ENCODE measurements at places on chromosomes 11 and 22.
A peak's percentile ranks its signal among the peaks of the same experiment; 100 is the strongest.

DNA sequence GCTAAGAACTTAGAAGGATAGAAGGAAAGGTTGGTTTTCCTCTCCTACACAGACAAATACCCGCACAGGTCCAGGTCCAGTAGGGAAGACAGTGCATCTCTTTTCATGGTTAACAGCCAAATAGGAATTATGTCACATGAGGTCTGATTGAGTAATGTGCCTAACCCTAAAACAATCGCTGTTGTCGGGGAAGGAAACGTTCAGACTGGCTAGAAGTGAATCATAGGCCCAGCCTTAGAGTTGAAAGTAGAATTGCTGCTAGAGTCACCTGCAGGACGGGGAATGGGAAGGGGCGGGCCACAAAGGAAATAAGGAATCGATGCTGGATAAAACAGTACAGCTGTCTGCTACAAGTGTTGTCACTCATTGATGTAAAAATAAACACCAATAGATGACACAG lies 12.4 kb upstream of the HTATIP2 start:
- no peak for DNase-seq

DNA sequence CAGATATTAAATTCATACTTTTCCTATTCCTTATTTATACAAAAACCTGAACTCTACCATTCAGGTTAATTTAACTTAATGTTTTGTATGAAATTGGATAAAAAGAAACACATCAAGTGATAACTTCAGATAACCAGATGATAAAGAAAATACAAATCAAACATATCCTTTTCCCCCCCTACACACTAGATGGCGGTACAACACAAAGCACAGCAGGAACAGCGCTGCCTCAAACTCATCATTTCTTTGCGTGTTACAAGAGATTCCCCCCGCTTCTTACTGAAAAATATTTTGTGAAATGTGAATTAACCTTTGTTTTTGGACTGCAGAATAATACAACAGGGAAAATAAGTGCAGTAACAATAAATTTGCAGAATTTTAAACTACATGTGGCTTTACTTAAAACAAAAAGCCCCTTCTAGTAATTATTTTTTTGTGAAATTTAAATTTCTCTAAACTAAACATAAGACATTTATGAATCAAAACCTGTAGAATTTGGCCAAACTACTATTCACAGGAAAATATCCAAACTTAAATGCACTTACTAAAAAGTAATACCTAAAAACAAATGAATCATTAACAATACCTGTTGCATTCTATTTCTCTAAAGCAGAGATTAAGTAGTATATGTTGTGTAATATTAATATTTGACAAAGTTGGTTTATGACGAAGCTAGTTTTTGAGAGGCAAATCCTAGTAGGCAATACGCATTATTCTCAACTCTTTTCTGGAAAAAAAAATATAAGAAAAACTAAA lies 74.4 kb downstream of the ARHGAP32 start:
- peak; percentile 11 for DNase-seq

DNA sequence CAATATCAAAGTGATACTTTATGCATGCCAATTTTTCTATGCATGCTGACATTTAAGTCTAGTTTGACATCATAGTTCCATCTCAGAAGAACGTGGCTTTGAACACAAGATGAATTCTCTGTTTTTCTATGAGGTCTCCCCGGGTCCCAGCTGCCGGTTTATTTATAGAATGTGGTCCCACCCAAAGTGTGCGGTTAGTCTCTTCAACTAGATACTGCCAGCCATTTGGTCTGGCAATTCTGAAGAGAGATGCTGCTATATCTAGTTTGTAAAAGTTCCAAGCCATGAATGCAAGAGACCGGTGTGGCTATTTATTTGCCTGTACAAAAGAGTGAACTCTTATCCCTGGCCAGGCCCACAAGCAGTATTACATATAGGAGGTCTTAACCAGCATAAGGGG lies 9.2 kb downstream of the OR5A2 start:
- no peak for DNase-seq

DNA sequence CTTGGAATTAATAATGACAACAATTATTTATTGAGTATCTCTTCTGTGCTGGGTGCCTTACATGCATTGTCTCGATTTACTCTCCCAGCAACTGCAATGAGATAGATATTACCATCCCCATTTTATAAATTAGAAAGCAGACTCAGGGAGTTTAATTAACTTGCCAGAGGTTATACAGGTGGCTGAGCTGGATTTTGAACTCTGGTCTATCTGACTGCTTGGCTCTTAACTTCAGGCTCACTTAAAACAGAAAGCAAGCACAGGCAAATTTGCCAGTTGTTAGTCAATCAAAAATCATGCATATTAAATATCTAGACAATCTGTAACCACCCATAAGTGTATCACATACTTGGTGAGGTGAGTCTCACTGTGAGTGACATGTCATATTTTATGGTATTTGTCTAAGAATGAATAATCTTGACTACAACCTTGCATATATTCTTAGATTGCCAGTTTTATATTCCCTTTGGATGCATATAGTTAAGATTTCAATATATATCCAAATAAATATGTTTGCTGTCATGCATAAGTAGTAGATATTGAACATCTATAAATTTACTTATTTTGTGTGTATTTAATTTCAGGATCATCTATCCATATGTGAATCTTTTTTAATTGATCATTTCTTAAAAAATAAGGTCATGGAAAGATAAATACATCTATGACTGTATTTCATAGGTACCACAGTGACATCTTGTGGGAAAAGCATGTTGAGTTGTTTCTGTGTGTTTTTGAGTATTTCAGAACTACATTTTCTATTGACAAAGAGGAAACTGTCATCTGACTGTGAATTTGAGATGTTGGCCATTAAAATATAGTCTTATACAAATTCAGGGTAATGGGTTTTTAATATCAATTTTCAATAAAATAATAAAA lies 112.0 kb upstream of the ARHGAP42 start:
- DNase-seq: no peak

- no peak for DNase-seq
Measured at GRCh38 chr11:77126156-77126775, 1.8 kb upstream of the MYO7A start.

- DNase-seq: no peak
Measured at GRCh38 chr11:123822599-123822998, 16.4 kb upstream of the OR6M1 start.

GRCh38 chr22:19870153-19871022 lies 15.7 kb upstream of the GNB1L start:
- DNase-seq: no peak

GRCh38 chr11:17983569-17983968 lies 29.3 kb downstream of the SERGEF start:
- no peak for DNase-seq

- peak; percentile 7 for DNase-seq
Measured at GRCh38 chr22:49969751-49970527, 9.4 kb downstream of the PIM3 start.

- no peak for DNase-seq
Measured at GRCh38 chr11:67617243-67617953, 10.7 kb downstream of the NDUFV1 start.

DNA sequence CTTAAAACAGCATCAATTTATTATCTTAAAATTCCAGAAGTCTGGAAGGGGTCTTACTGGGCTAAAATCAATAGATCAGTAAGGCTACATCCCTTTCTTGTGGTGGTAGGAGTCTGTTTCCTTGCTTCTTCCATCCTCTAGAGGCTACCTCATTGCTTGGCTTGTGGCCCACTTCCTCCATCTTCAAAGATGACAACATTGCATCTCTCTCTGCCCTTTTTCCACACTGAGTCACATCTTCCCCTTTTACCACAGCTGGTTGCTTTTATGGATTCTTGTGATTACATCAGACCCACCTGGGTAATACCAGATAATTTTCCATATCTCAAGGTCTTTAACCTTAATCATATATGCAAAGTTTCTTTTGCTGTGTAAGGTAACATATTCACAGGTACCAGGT lies 60.9 kb downstream of the GRIA4 start:
- no peak for DNase-seq

- no peak for DNase-seq
Measured at GRCh38 chr11:76763573-76764346, 19.4 kb upstream of the TSKU start.

GRCh38 chr22:41429232-41429950 lies 17.2 kb downstream of the TOB2 start:
- DNase-seq: no peak

DNA sequence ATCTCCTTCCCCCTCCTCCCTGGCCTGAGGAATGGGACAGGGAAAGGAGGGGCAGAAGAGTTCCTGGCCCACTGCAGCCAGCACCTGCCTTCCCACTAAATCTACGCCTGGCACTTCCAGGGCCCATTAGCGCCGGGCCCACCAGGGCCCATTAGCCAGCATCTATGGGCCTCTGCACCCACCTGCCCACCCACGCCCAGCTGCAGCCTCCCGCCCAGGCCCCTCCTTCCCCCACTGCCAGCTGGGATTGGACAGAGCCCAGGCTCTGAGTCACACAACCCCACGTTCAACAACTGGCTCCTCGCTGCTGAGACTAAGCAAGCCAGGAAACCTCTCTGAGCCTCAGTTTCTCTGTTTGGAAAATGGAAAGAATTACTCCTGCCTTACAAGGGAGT lies 48.7 kb downstream of the CYTH4 start:
- DNase-seq: no peak

DNA sequence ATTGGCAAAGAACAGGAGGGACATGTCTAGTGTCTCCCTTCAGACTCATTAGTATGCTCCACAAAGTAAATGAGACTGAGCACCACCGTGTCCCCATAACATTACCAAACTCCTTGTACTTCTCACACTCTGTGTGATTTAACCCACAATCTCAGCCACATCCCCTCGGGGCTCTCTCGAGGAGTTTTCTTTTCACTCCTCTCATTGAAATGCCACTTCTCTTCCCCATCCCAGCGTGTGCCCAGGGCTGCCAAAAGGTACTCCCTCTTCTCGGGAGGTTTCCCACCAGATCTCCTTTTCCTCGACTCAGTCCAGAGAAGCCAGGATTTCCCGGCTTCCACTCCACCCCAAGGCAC lies 1.1 kb downstream of the RBFOX2 start:
- no peak for DNase-seq

DNA sequence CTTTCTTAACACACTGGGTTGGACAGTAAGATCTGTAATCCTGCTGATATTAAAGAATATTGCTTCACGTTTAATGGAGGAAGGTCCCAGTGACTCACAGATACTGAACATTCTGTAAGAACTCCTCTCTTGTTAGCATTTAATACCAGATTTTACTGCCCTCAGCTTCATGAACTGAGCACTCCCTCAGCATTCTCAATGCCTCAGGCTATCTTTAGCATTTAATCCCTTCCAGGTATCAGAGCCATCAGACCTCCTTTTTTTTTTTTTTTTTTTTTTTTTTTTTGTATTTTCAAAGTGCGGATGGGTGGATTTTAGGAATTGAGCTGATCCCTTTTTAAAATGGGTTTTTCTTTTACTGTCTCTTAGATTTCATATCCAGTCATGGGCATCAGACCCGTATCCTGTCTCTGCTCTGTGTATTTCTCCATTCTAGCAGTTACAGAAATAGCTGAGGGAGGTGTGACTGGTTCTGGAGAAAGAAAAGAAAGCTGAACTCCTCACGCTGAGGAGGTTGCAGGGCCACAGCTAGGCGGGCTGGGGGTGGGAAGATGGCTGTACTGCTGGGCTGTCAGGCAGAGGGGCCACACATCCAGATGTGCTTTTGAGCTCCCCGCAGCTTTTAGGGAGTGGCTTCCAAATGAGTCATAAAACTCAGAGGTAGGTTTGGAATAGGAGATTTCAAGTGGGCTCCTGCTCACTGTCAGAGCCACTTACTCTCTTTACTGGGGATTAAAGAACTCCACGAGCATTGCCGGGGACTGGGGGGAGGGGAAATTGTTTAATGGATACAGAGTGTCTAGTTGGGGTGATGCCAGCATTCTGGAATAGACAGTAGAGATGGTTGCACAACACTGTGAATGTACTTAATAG lies 97.0 kb downstream of the SYT9 start:
- no peak for DNase-seq

DNA sequence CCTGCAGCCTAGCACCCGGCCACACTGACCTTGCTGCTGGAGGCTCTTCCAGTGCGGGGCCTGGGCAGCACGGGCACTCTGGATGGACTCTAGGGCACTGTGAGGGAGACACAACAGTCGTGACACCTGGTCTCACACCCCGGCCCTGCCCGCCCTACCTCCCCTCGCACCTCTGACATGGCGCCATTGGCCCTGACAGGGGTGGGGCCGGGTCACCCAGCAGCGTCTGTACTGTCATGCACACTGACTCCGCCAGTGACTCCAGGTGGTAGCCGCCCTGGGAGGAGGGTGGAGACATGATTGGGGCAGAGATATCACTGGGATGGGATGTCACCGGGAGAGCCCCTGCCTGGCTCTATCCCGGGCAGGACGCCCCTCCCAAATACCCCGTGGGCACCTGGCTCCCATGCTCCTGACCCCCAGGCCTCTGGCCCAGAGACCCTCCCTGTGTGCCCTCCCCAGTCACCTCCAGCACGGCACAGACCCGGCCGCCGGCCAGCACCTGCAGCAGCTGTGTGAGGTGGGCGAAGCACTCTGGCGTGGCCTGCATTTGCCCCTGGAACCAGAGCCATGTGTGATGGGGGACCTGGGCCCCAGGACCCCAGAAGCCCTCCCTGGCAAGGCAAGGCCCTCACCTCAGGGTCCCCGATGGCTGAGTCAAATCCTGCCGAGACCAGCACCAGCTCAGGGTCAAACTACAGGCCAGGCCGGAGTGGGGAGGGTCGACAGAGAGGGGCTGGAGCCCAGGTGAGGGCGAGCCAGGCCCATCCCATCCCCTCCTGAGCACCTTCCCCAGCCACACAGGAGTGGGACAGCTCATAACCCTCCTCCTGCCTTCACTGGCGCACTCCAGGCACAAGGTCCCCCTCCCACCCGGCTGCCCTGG lies 2.6 kb downstream of the HDAC10 start:
- DNase-seq: no peak

DNA sequence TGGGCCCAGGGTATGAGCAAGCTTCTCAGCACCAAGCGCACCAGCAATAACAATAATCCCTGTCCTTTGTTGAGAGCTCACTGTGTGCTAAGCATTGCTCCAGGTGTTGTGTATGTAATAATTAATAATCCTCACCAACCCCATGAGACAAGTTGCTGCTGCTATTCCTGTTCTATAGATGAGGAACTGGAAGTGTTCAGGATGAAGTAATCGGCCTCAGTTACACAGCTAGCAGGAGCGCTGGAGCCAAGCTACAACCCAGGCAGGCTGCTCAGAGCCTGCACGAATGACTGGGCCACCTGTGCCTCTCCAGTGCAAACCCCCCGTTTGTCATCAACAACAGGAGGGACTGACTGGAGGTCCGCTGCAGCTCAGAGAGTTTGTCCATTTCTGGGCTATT lies 35.2 kb upstream of the CECR2 start:
- no peak for DNase-seq
